Vagina (tissue), 2 donors: ENCODE measurements at places on chromosomes 5 and 9.

DNA sequence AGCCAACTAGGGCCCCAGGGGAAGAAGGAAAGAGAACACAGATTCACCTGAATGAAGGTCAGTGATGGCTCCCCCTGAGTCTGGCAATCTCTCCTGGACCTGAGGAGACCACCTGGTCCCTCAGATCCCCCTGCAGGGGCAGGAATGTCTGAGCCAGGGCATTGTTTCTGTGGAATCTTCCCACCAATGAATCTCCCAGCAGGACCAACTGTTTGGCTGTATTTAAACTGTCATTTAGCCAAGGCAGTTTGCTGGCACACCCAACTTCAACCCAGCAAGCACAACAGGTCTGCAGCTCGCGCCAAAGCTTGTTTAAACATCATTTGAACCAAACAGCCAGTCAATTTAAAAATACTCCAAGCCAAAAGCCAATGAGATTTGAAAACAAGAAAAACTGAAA is 92.6 kb downstream of the SH3TC2 start:
- DNase-seq, result no peak

DNA sequence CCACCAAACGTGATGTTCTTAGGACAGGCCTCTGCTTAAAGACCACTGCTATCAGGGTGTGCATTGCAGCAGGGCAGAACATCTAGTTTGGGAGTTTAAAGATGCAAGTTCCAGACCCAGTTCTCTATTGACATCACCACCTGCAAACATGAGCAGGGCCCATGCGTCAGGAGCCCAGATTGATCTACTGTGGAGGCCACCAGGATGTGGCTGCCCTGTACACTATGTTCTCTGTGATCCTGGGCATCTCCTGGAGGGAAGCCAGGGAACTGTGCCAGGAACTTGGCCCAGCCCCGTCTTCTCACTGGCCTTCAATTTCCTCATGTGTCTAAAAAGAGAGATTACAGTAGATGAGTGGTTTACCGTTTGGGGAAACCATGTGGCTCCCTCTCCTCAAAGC is 87.1 kb downstream of the PDE6A start:
- DNase-seq, result no peak

DNA sequence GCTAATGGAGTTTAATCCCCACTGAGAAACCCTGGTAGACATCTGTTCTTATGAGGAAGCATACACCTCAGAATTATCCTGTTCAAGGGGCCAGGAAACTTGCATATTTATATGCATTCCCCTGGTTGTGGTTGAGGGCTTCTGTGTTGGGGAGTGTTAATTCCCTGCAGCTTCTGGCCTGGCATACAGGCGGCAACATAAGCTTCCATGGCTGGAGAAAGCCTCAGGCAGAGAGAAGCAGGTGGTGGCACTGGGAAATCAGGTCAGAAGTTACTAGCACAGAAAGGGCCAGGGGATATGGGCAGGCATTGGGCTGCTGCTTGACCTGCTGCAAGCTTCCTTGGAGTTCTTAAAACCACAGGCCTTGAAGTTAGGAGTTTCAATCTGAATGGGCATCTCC is 166.1 kb upstream of the SEMA6A start:
- no peak for DNase-seq

- no peak for DNase-seq
Measured at GRCh38 chr9:133103183-133103986, 17.7 kb downstream of the RALGDS start.

GRCh38 chr5:32522429-32523143 is 62.8 kb upstream of the SUB1 start:
- no peak for DNase-seq

DNA sequence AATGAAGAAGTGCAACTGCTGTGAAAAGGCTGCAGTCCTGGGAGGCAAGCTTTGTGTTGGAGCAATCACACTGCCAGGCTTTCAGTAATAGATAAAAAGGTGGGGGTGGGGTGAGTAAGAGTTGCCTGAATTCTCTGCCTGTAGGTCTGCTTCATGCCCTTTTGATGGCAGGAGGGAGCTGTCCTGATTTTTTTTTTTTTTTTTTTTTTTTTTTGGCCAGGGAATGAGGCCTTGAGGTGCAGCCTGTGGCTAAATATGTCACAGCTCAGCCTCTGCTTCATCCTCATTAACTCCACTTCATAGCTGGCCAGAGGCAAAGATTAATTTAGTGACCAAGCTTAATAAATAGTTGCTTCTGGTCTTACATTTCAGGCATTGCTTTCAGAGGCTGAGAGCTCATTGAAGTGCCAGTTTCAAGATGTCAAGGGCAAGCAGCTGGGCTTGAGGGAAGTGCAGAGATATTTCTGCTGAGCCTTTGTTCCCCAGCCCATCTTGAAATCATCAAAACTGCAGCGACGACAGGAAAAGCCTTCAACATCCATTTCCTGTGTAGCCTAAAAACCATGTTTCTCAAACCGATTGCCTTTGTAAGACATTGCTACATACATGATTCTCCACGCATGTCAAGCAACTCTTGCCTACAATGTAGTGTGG is 134.7 kb downstream of the MACIR start:
- no peak for DNase-seq

DNA sequence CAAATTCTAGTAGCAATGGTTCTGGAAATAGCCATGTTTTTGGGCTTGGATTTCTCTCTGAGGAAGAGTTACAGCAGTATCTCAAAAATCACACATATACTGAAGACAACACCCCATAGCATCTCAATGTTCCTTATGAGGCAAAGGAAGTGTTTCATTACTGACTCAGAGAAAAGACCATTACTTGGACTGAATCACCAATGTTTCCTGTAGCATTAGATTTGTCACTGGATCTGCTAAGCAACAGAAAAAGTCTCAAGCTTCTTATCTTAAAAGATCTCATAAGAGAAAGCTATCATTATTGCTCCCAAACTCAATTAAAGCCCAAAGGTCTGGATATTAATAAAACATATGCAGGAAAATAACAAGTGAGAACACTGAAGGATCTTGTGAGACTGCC is 272.4 kb downstream of the ADAMTS6 start:
- DNase-seq, result no peak

GRCh38 chr9:123763910-123764588 is 165.9 kb downstream of the DENND1A start:
- DNase-seq, result no peak

DNA sequence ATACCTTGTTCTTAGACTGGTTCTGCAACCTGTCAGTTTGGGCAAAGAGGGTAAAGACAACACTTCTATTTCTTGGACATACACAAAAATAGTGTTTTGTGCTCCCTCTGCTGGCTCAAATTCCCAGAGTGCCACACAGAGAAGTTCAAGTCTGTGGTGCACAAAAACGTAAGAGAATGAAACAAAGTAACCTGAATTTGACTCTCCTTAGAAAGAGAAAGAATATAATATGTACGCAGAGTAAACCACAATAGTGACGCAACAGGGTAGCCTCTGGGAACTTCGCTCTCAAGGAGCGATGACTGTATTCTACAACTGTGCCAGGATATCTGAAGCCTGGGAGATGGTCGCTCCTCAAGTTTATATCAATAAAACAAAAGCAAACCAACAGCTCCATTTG is 18.5 kb downstream of the DDX31 start:
- no peak for DNase-seq

DNA sequence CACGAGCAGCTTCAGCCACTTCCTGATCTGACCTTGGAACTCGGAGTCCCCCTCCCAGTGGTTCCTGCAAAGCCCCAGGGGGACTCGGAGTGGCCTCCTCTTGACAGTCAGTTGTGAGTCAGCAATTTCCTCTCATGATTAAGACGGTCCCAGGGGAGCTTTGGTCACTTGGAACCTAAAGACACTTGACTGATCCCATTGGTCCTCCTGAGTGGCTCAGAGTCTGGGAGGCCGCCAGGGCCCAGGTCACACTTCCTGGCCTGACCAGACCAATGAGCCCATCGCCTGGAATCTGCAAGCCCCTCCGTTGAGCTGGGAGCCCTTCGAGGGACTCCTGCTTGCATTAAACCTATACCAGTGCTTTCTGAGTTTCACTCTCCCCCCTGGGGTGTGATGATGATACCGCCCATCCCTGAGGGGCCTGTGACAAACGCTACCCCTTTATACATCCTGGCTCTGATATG is 29.1 kb downstream of the TSPAN17 start:
- no peak for DNase-seq

GRCh38 chr9:119986205-119986604 is 593.8 kb downstream of the CDK5RAP2 start:
- no peak for DNase-seq

- DNase-seq, result no peak
Measured at GRCh38 chr5:54761213-54761701, 224.1 kb downstream of the ESM1 start.

DNA sequence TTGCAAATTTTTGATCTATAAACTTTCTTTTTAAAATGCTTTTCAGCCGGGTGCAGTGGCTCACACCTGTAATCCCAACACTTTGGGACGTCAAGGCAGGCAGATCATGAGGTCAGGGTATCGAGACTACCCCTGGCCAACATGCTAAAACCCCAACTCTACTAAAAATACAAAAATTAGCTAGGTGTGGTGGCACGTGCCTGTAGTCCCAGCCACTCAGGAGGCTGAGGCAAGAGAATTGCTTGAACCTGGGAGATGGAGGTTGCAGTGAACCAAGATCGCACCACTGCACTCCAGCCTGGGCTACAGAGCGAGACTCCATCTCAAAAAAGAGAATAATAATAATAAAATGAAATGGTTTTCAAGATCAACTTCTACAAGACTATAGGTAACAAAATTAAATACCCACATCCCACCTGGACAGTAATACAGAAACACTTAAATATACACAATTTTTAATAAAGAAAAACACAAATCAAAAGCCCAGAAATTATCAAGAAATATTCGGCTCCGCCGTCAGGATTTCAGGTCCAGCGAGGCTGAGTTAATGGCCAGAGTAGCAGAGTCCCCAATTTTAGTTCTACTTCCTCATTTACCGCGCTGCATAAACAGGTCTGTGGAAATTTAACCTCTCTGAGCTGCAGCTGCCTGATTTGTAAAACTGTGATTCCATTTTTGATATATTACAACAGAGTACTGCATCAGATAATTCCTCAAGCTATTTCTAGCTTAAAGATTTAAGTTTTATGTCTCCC is 4.0 kb downstream of the TUT7 start:
- DNase-seq, result no peak

DNA sequence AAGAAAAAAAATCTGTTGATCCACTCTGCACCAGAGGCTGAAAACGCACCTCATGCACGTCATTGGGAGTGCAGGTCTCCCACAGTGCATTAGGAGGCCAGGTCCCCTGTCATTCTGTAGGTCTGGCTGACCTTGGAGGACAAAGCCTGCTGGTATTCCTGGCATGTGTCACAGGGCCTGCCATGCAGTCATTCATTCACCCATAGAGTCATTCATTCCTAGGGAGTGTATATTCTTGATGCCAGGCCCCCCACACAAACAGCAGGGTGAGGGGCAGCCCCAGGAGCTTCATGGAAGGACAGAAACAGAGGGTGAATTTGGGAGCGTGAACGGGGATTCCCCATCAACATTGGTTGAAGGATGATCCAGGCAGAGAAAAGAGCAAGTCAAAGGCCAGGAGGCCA is 2.2 kb downstream of the GBGT1 start:
- no peak for DNase-seq

DNA sequence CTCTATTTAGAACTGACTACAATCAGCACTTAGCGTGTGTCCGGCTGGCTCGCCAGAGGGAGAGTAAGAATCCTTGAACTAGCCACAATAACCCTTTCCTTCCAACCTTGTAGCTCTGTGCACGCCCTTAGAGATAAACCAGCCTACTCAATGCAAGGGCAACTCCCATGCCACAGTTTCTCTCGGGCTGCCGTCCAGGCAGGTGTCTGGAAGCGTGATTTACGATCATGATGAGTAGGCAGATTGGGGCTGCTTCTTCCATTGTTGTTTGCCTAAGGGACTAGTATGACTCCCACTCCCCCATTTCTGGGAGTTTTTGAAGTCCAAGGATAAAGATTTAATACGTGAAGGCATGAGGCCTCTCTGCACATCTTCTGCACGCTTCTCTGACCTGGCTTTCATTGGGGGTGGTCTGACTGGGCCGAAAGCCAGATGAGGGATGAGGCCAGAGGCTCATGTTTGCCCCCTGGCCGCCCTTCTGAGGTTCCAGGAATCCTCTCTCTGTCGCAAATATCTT is 134.0 kb upstream of the MYO10 start:
- DNase-seq, result no peak

DNA sequence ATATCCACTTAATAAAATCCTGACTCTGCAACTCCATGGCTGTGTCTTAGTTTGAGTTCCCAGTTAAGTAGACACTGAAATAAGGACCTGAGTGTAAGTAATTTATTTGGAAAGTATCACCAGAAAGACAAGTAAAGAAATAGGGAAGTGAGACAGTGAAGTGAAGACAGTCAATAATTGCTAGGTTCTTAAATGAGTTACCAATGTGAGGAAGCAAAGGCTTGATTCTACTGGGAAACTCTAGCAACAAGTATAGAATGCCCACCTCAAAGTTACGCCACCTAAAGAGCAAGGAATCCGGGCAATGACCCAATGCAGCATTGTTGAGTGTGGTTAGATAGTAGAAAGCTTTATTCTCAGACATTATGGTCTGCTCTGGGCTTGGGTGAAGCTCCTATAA is 383.9 kb downstream of the TLR4 start:
- DNase-seq, result no peak
